ENCODE measurements at places on chromosomes 6 and 20.

GRCh38 chr6:89120371-89120770, 2.5 kb upstream of the SRSF12 start:
- no peak for DNase-seq

- no peak for DNase-seq
These were observed 230.7 kb upstream of the MARCKS start for GRCh38 chr6:113626475-113626874.

DNA sequence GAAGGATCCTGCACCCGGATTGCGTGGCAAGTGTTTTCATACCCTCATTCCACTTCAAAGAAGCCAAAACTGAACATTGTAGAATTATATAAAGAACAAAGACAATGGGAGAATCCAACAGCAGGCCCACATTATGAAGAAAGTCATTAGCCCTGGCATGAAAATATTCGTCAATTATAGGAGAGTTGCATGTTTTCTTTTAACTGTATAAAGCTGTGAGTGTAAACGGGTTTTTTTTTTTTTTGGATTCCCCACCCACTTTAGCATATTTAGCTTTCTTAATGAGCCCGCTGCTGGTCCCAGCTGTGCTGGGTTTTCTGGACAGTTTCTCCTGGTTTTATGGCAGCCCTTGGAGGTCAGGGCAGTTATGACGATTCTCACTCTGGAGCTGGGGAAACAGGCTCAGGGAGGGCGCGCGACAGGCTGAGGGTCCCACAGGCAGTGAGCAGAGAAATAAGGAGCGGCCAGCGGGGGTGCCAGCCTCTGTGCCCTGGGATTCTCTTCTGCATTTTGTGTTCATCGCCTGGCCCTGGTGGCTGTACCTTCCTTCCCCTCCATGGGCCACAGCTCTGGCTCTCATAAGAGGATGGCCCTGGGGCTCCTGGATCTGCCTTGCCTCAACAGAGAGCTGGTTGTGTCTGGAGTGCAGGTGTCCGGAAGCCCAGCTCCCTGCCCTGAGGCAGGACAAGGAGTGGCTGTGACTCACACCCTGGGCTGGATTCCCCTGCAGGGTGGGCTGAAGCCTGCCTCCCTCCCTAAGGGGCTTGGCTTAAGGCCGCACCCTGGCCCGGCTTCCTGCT, 24.1 kb upstream of the SULF2 start:
- DNase-seq, result peak; percentile 42

- no peak for DNase-seq
These were observed 11.7 kb downstream of the MMP24 start for GRCh38 chr20:35238170-35238569.
